ENCODE measurements at places on chromosomes 12 and 14.
A peak's percentile ranks its signal among the peaks of the same experiment; 100 is the strongest.

- DNase-seq: no peak
Observed at GRCh38 chr12:117098361-117099217, 627 bp downstream of the TESC start.

- DNase-seq: no peak
Observed at GRCh38 chr14:28061006-28061405, 705.6 kb upstream of the FOXG1 start.

GRCh38 chr12:23887055-23887835 is 62.2 kb downstream of the SOX5 start:
- DNase-seq: no peak

GRCh38 chr14:102979406-102979805 is 56.9 kb downstream of the AMN start:
- no peak for DNase-seq

- no peak for DNase-seq
Observed at GRCh38 chr12:117904051-117904450, 64.7 kb downstream of the KSR2 start.

- DNase-seq: no peak
Observed at GRCh38 chr12:2642176-2642892, 152.4 kb upstream of the FKBP4 start.

DNA sequence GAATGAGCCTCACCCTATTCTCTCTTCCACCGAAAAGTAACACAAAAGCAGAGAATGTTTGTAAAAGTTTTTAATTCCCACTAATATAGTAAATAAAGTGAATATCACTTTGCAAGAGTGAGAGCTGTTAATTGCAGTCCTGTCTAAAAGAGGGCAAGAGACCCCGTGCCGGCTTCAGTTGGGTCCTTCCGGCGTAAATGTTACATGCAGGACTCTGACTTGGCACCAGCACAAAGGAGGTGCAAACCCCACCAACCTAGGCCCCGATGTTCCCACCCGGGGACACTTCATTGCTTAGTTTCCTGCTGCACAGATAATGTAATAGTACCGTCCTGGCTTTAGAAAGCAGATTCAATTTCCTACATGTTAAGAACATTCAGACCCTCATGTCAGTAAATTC is 66.0 kb upstream of the DYNC1H1 start:
- DNase-seq: no peak

GRCh38 chr12:46084666-46085631 is 94.6 kb upstream of the SCAF11 start:
- DNase-seq: no peak

- no peak for DNase-seq
Observed at GRCh38 chr12:110373425-110373824, 30.1 kb downstream of the ANAPC7 start.

- DNase-seq: no peak
Observed at GRCh38 chr14:81765651-81766275, 232.1 kb upstream of the SEL1L start.

DNA sequence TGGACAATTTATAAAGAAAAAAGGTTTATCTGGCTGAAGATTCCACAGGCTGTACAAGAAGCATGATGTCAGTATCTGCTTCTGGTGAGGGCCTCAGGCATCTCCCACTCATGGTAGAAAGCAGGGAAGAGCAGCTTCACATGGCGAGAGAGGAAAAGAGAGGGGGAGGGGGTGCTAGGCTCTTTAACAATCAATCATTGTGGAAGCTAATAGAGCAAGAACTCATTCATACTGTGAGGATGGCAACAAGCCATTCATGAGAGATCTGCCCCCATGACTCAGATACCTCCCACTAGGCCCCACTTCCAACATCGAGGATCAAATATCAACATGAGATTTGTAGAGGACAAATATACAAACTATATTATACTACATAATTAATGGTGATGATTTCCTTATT is 361.9 kb upstream of the FAR2 start:
- no peak for DNase-seq

GRCh38 chr12:104006929-104007328 is 41.3 kb downstream of the TDG start:
- no peak for DNase-seq

DNA sequence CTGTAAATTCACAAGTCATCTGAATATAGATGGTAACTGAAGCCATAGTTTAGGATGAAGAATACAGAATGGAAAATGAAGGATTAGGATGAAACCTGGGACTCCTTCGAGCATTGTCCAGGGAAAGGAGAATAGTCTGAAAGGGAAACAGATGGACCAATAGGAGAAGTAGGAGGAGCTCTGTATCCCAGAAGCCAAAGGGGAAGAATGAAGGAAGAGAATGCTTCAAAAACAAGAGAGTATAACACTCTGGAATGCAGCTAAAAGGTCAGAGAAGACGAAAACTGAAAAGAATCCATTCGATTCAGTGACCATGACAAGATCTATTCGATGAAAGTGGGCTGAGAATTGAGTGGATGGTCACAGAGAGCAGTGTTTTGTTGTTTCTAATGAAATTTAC is 1.0 kb downstream of the GMFB start:
- DNase-seq: peak; percentile 11

DNA sequence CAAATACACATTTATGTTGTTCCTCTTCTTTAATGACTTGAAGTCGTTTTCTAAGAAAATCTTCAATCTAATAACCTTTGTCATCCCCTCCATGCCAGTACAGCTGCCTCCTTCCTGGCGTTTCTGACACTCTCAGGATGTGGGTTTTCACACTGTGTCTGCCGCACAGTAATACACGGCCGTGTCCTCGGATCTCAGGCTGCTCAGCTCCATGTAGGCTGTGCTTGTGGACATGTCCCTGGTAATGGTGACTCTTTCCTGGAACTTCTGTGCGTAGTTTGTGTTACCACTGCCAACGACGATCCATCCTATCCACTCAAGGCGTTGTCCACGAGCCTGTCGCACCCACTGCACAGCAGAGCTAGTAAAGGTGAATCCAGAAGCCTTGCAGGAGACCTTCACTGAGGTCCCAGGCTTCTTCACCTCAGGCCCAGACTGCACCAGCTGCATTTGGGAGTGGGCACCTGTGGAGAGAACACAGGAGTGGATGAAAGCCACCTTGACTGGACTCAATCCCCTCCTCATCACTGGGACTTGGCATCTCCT is 1095.9 kb downstream of the TMEM121 start:
- no peak for DNase-seq

- DNase-seq: no peak
Observed at GRCh38 chr14:81005540-81006228, 50.3 kb downstream of the TSHR start.

DNA sequence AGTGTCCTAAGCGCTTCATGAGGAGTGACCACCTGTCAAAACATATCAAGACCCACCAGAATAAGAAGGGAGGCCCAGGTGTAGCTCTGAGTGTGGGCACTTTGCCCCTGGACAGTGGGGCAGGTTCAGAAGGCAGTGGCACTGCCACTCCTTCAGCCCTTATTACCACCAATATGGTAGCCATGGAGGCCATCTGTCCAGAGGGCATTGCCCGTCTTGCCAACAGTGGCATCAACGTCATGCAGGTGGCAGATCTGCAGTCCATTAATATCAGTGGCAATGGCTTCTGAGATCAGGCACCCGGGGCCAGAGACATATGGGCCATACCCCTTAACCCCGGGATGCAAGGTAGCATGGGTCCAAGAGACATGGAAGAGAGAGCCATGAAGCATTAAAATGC is 12.7 kb upstream of the AMHR2 start:
- DNase-seq: no peak

GRCh38 chr12:128570191-128571065 is 253.3 kb downstream of the SLC15A4 start:
- DNase-seq: no peak

GRCh38 chr14:84129941-84130340 is 1400.0 kb upstream of the FLRT2 start:
- DNase-seq: no peak

DNA sequence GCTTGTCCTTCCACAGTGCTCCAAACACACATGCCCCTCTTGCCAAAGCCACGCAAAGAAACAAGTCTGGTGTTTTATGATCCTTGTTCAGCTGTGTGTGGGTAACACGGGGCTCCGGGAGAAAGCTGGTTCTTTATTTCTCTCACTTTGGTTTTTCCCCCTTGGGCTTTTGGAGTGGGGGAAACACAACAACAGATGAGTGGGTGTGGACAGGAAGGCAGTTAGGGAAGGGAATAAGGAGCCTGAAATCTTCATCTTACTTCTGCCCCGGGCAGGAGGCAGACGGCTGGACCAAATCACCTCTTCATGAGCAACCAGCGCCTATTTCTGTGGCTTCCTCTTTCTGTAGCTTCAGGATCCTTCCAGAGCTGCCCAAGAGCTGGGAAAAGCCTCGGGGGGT is 218.5 kb downstream of the PHETA1 start:
- no peak for DNase-seq

DNA sequence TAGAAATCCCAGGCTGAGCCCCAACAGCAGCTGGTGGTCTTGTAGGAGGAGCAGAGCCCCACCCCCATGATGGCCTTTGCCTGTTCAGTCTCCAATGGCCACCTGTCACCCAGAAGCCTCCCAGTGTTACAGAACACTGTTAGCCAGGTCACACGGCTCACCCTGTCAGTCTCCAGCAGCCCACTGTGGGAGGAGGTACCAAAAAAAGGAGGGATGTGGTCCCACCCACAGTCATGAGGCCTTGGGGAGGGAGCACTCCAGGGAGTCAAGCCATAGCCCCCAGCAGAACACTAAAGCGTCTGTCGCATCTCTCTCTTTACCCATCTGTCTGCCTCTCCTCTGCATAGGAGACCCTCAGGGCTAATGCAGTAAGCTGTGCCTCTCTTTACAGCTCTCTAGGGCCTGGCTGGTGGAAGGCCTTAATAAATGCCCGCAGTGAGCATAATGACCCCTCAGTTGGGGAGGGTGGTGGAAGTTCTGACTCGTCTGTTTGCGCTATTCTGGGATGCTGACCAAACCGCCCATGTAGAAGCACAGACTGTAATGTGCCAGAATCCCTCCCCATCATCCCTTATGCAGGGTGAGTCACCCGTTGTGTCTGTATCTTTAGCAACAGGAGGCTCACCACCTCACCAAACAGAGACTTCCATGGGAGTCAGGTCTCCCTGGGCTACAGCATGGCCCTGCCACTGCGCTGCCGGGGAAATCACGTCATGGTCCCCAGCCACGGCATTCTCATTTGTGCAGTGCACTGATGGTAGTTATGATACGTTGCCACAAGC is 14.6 kb downstream of the C14orf132 start:
- DNase-seq: peak; percentile 32

DNA sequence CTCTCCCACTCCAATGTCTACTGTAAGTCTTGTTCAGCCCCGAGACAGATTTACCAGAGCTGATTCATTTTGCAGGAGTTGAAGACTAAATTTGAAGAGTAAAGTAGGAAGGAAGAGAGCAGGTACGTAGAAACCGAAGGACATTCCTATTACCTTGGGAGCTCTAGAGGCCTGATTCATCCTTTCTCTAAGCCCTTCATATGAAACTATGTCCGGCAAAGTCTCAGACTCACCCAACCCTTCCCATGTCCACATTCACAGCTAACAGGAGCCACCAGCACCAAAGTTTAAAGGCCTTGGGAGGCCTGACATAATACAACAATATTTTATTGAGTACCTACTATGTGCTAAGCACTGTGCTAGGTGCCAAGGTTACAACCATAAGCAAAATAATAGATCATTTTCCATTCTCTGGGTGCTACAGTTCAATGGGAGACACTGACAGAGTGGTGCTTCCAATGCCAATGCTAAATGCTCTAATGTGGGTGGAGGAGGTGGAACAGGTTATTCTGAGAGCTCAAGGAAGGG is 86.6 kb downstream of the PHLDA1 start:
- DNase-seq: no peak

GRCh38 chr14:63174760-63175191 is 29.5 kb upstream of the RHOJ start:
- DNase-seq: peak; percentile 81

DNA sequence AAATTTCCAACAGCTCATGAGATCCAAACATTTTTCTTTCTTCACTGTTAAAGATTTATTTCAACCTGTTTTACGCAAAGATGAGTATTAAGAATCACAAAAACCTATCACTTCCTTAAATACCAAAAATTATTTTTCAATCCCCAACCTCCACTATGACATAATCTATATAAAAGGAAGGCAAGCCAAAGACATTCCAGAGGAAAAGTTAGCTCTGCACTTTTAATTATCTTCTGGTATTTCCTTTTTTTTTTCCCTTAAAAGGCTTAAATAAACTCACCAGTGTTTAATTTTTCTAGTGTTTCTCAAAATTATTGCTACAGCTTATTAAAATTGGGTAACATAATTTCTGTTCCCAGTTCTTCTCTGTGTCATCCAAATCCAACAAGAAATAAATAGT is 75.9 kb downstream of the BMP4 start:
- no peak for DNase-seq

DNA sequence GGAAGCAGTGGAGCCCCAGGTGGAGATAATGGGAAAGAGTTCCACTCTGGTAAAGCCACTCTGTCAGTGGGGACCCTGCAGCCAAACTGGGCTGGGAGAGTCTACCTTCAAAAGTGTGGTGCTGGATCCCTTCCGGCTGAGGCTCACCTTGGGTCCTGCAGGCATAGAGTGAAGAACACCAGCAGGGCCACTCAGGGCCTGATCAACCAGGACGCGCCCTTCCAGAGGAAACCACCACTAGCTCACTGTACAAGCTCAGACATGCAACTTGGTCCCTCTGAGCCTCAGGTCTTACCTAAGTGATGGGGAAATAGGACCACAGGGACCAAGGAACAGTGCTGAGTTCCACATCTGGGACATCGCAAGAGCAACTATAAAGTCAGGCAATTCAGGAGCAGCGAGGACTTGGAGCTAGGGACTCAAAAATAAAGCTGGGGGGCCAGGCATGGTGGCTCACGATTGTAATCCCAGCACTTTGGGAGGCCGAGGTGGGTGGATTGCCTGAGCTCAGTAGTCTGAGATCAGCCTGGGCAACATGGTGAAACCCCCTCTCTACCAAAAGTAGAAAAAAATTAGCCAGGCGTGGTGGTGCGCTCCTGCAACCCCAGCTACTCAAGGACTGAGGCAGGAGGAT is 5.9 kb upstream of the PRPH start:
- no peak for DNase-seq

GRCh38 chr14:51979088-51979709 is 10.1 kb upstream of the RTRAF start:
- DNase-seq: peak; percentile 86

- no peak for DNase-seq
Observed at GRCh38 chr12:123488539-123489230, 30.7 kb downstream of the SNRNP35 start.

GRCh38 chr12:131699434-131699833 is 11.5 kb upstream of the SFSWAP start:
- DNase-seq: no peak

GRCh38 chr12:58745348-58746125 is 174.8 kb downstream of the LRIG3 start:
- DNase-seq: no peak

DNA sequence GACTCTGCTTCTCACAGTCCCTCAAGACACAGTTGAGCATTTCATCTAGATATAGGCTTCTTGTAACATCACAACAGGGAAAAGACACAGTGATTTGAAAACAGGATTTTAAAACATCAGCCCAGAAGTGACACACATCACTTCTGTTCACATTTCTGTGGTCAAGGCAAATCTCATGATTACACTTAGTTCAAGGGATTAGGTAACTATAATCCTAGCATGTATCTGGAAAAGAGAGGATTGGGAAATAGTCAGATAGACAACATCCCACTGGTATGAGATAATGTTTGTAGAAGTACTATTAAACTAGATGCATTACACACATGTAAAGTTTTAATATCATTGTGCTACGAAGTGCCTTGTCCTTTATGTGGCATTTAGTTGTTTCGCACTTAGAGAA is 252.6 kb upstream of the PRKD1 start:
- no peak for DNase-seq

GRCh38 chr12:112970391-112970790 is 7.9 kb upstream of the OAS2 start:
- DNase-seq: no peak
